Hematopoietic multipotent progenitor cell treated with erythropoietin and hydrocortisone succinate and interleukin-3 and kit ligand, for 15 days (in vitro differentiated cells): ENCODE measurements at places on chromosomes 4 and X.

- peak; percentile 47 for DNase-seq
Measured at GRCh38 chrX:107676559-107677378, 48.5 kb downstream of the PRPS1 start.

GRCh38 chr4:87781569-87781968 lies 17.8 kb upstream of the IBSP start:
- DNase-seq: no peak

DNA sequence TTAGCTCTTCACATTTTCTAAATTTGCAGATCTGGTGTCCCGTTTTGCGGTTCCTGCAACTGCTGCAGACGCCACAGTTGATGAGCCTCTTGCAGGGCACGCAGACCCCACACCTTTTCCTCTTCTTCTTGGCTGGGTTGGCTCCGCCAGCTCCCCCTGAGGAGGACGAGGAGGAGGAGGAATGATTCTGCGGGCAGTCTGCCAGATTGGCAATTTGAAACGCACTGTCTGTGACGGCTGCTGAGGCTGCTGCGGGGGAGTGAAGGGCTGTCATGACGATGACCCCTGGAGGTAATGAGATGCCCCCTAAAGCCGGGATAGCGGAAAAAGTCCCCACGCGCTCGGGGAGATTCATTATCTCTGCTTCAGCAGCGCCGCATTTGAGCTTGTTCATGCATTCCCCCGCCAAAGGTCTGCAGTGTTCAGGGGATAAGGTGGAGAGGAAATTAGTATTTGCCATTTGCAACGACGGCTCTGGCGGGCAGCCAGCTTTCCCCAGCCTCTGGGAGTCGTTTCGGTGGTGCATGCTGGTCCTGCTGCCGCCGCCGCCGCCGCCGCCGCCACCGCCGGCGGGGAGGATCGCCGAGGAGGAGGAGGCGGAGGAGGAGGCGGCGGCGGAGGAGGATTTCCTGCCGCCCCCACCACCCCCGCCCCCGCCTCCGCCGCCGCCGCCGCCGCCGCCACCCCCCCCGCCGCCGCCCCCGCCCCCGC lies 3.8 kb downstream of the CXXC4 start:
- DNase-seq: no peak

GRCh38 chr4:101417046-101417445 lies 69.7 kb upstream of the PPP3CA start:
- DNase-seq: no peak
